ENCODE measurements at places on chromosomes 16 and 17.
A peak's percentile ranks its signal among the peaks of the same experiment; 100 is the strongest.

DNA sequence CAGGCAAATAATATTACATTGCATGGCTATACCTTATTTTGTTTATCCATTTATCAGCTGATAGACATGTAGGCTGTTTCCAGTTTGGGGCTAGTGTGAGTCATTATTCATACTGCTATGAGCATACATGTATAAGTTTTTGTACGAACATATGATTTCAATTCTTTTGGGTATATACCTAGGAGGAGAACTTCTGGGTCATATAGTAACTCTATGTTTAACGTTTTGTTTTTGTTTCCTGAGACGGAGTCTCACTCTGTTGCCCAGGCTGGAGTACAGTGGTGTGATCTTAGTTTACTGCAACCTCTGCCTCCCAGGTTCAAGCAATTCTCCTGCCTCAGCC, 2.4 kb upstream of the ITGAL start:
- no peak for DNase-seq

DNA sequence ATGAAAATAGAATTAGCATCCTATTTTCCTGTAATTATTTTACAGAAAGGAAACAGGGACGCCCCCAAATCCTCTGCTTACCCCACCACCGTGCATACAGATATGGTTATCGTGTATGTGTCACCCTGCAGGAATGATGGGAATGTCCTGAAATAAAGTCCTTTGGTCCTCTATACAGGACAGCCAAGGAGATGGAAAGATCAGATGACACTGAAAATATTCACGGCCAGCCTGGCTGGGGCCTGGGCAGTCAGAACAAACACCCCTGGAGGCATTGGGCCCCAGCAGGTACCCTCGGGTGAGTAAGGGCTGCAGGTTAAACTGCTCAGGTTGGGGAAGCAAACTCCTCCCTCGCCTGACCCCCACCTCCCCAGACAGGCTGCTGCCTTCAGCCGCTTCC, 368.0 kb downstream of the FOXL1 start:
- DNase-seq = no peak

- no peak for DNase-seq
These were observed 205.3 kb upstream of the TNRC6C start for GRCh38 chr17:77753246-77753645.

GRCh38 chr16:80993834-80994233, 12.9 kb downstream of the CMC2 start:
- DNase-seq = no peak

GRCh38 chr17:28500712-28501379, 5.3 kb upstream of the FOXN1 start:
- DNase-seq = no peak

GRCh38 chr17:49968405-49969133, 421 bp upstream of the DLX4 start:
- peak; percentile 72 for DNase-seq

GRCh38 chr16:68349838-68350410, 39.1 kb downstream of the PRMT7 start:
- no peak for DNase-seq

DNA sequence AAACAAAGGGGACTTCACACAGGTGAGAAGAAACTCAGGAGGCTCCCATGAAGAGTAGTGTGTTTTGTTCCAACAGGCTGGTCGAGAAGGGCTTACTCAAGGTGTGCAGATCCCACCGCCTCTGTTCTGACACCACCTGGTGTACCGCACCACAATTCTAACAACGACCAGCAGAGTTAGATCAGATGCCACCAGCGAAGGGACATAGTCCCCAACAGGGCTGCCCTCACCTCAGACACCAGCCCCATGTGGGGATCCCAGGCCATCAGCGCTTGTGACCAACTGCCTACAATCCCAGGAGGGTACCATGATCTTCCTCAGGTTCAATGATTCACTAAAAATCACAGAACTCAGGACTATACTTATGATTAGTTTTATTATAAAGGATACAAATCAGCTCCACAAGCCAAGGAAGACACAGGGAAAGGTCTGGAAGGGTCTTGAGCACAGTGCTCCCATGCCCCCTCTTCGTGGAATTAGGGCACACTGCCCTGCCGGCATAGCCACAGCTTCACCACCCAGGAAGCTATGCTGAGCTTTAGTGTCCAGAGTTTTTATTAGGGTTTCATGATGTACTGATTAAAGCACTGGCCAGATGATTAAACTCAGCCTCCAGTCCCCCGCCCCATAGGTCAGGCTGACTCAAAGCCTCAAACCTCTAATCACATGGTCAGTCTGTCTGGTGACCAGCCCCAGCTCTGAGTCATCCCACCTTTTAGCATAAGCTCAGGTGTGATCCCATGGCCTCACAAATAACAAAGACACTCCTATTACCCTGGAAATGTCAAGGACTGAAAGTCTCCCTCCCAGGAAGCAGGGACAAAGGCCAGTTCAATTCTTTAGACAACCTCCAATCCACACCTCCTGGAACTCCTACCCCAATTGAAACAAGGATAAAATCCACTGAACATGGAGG, 26.0 kb downstream of the TRIM25 start:
- DNase-seq = no peak

DNA sequence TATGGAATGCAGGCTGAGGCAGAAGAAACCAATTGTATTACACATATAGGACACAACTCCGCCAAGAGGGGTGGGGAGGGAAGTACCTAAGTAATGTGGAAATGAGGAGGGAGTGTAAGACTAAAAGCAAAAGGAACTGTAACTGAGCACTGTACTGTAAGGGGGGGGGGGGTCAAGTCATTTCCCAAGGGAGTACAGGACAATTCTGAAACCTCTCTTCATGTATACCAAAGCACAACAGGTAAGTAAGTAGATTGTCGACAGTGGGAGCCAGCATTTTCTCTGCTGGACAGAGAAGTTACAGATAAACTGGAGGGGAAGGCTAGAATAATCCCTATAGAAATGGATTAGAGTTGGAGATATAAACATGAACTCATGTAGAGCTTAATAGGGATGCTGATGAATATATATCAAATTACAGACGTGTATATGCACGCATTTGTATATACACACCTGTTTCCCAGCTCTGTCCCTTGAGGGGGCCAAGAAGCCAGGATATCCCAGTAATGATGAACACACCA, 6.4 kb downstream of the USP22 start:
- DNase-seq = no peak
